ENCODE measurements at places on chromosomes 16 and 17.

- peak; percentile 86 for DNase-seq
These were observed at the start of gene SLFN5 for GRCh38 chr17:35242805-35243560. Gene SLFN5, plus strand, starts transcription at chr17:35243072. Its CDS starts 15,619 bp downstream, at chr17:35258691.

GRCh38 chr17:38397227-38397626, 31.0 kb upstream of the ARHGAP23 start:
- DNase-seq, result no peak

- DNase-seq, result peak; percentile 48
These were observed 25.5 kb downstream of the MYO18A start for GRCh38 chr17:29154516-29155226.

GRCh38 chr17:79919164-79919585, 79.9 kb upstream of the CBX4 start:
- DNase-seq, result peak; percentile 99

GRCh38 chr16:67406111-67406971, 9.9 kb downstream of the ZDHHC1 start:
- peak; percentile 81 for DNase-seq

- DNase-seq, result peak; percentile 17
These were observed 11.2 kb downstream of the PIK3R5 start for GRCh38 chr17:8954339-8954738.

GRCh38 chr17:7886227-7887037, 2.2 kb upstream of the CHD3 start:
- DNase-seq, result no peak

- DNase-seq, result no peak
These were observed 16.1 kb downstream of the TLE7 start for GRCh38 chr16:71425746-71426068.

GRCh38 chr16:68229431-68230175, 6.3 kb downstream of the ESRP2 start:
- DNase-seq, result no peak

- peak; percentile 19 for DNase-seq
These were observed 32.5 kb downstream of the NMT1 start for GRCh38 chr17:45093444-45094110.

DNA sequence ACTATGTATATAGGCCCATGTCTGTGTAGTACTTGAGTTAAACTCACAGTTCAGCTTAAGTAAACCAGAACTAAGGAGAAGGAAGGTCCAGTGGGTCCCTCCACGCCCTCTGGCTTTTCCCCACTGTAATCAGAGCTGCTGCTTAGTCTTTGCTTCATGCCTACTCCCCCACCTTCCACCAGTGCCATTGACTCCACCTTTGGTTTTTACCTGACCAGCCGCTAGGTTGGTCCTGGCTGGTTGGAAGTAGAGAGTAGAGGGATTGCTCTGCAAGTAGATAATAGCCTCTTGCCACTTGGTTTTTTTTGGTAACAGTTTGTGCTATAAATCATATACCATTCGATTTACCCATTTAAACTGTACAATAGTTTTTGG, 22.8 kb upstream of the PHKG2 start:
- peak; percentile 27 for DNase-seq

DNA sequence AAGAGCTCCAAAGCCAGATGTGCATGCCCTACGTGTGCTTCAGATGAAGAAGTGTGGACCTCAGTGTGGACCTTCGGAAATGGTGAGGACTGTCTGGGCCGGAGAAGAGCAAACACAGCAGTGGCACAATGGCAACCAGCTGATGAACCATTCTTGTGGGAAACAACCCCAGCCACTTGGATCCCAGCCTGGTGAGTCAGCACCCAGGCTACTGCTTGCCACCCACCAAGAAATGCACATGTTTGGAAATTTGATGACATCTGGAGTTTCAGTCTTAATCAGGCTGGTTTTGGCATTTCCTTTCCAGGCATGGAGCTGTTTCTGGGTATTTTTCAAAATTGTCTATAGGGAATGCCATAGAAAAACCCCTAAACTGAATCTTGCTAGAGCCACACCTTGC, 42.7 kb downstream of the DYNLRB2 start:
- DNase-seq, result no peak

DNA sequence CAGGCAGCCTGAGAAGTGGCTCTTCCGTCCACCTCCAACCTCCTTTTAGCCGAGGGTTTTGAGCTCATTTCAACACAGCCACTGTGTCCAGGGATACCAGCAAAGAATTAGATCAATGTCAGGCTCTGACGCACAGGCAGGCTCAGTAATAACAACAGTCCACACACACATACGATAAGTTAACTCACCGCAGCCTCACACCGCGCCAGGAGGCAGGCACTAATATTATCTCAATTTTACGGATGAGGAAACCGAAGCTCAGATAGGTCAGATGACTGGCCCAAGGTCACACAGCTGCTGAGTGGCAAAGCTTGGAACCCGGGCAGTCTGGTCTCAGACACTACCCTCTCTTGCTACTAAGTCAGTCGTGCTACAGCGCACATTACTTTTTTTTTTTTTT, 22.9 kb downstream of the ABR start:
- DNase-seq, result no peak

GRCh38 chr16:74709441-74709877, 8.8 kb upstream of the MLKL start:
- peak; percentile 90 for DNase-seq

DNA sequence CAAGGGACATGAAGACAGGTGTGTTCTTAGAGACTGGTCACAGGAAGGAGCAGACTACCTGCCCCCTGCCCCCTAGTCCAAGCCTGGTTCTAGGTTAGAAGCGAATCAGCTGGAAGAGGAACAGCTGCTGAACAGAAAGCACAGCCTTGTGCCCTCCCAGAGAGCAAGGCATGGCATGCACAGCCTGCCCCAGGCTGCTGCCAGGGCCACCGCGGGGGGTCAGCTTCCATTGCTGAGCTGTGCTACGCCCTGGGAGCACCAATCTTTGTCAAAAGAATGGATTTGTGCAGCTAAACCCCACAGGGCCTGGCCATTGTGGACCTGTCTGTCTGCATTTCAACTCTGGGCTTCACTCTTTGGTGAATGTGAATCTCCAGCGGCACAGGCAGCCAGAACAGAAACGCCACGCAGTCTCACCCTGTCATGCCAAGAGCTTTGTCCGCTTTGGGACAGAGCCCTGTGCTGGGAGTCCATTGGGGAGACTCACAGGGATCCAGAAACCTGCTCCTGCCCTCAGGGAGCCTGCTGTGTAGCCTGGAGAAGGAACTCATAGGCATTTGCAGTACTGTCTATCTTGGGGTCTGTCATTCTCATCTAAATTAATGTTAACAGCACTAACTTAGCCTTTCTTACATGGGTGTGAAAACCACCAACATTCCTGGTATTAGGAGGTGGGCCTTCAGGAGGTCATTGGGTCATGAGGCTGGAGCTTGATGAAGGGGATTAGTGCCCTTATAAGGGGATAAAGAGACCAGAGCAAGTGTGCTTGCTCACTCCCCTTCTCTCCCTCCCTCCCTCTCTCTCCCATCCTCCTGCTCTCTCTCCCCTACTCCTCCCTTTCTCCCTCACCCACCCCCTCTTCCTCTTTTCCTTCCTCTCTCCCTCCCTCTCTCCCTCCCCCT, 25.6 kb upstream of the CDRT4 start:
- no peak for DNase-seq

DNA sequence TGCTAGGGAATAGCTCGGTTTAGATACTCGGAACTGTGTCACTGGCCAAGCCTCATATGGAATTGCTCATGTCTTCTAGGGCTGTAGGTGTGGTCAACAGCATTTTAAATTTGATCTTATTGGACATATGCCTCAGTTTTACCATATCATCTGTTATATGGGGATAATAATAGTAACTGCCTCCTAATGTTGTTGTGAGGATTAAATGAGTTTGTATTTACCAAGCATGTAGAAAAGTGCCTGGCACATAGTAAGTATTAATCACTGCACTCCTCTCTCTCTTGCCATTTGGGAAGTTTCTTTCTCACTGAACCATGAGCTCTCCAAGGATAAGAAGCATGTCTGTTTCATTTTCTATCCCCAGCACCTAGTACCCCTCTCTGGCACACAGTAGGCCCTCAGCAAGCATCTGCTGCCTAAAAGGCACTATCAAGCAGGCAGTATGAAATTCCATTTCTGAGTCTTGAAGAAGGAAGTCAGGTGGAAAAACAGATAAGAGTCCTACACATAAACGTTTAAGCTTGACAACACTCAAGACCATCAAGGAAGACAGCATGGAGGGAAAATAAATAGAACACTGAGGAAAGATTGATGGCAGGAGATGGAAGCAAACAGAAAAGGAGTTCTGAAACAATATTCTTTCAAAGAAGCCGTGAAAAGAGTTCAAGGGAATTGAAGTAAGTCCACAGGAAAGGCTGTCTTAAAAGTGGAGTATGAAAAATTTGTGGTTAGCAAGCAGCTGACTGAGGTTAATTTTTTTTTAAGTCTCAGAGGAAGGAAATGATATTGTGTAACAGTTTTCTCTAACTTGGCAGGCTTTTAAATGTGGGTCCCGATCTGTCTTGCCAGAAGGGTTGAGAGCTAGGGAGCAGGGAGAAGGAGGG, 2.2 kb upstream of the ATP6V0A1 start:
- DNase-seq, result no peak

Data from posterior cingulate gyrus (tissue), 11 donors.